ENCODE measurements at places on chromosomes 2 and 18.

- DNase-seq, result no peak
Measured at GRCh38 chr2:183248866-183249567, 124.8 kb downstream of the NUP35 start.

DNA sequence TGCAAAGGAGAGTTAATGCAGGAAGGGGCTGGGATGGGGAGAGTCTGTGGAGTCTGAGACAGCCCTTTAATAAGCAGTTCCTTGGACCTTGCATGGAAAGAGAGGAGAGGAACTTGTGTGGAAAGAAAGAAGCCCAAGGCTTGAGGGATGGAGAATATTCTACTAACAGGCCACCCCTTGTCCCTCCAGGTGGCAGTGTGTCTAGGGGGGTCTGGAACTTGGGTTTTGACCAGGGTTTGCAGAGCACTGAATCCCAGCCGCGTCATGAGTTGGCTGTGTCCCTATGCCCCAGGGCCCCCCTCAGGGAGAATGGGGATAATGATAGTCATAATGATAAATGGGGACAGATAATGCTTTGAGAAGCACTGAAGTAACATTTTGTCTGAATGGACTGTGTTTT is 15.0 kb downstream of the TCF7L1 start:
- no peak for DNase-seq

GRCh38 chr2:163133602-163134001 is 295.0 kb upstream of the KCNH7 start:
- no peak for DNase-seq

DNA sequence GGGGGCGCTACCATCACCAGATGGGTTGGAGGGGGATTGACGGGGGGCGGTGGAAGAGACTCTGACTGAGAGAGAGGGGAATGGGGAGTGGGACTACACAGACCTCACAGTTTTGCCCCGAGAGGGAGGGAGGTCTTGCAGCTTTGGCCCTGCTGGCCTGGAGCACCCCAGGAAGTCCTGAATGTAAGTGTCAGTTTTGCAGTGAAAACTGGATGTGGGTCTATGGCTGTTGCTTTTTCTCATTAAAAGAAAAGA is 2.4 kb downstream of the TCF7L1 start:
- no peak for DNase-seq

GRCh38 chr2:231343006-231343710 is 52.4 kb upstream of the B3GNT7 start:
- no peak for DNase-seq

DNA sequence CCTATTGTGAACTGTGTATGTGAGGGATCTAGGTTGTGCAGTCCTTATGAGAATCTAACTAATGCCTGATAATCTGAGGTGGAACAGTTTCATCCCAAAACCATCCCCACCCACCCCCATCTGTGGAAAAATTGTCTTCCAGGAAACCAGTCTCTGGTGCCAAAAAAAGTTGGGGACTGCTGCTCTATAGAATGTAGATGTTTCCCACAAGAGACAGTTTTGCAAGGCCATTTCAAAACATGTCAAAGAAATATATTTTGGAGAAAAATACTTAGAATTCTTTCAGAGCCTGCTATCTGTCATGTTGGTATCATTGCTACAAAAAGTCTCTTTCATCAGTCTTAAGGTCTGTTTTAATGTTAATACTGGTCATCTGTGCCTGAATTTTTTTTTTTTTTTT is 4.1 kb upstream of the SLC39A10 start:
- no peak for DNase-seq

- DNase-seq, result no peak
Measured at GRCh38 chr18:10497206-10497749, 28.5 kb upstream of the NAPG start.

- DNase-seq, result no peak
Measured at GRCh38 chr18:70663141-70663540, 374.3 kb downstream of the SOCS6 start.

DNA sequence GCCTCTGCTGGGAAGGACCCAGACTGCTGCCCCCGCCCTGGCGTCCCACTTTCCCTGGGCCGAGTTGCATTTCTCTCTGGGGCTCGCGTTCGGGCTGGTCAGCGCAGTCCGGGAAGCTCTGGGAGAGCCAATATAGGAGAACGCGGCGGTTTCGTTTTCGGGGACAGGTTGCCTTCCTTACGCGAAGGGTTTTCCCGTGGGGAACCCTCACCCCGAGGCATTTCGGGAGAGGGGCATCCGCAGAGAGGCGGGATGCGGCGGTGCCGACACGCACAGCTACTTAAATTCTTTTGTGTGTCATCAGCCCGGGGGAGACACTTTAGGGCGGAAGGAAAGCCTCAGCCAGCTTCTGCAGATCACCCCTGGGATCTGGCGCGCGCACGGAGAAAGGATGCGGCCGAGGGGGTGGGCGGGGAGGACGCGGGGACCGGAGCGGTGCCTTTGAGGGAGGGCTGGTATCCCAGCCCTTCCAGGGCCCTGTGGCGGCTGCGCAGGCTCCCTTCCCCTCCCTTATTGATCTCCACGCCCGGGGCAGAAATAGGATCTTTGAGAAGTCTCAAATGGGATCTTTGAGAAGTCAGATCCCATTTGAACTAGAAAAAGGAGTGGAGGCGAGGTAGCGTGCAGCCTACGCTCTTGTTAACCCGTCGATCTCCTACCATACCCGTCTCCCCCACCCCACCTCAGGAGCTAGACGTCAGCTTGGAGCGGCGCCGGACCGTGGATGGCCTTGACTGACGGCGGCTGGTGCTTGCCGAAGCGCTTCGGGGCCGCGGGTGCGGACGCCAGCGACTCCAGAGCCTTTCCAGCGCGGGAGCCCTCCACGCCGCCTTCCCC is 1.2 kb downstream of the GATA6 start:
- DNase-seq, result no peak

DNA sequence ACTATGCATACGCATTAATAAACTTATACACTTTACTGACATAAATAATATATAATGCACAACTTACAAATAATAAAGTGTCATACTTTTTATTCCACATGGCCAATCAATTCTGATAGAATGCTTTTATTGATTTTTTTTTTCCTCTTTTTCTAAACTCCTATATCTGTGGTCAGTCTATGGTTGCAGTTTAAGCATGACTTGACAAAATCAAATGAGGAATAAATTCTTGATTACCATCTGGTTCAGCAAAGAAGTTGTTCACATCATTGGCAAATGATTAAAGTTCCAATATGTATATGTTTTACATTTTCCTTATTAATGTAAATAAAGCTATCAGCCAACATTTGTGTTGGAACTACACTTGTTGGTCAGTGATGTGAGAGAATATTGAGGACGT is 83.5 kb downstream of the EML6 start:
- no peak for DNase-seq

- DNase-seq, result no peak
Measured at GRCh38 chr18:78798402-78799175, 181.0 kb upstream of the SALL3 start.

DNA sequence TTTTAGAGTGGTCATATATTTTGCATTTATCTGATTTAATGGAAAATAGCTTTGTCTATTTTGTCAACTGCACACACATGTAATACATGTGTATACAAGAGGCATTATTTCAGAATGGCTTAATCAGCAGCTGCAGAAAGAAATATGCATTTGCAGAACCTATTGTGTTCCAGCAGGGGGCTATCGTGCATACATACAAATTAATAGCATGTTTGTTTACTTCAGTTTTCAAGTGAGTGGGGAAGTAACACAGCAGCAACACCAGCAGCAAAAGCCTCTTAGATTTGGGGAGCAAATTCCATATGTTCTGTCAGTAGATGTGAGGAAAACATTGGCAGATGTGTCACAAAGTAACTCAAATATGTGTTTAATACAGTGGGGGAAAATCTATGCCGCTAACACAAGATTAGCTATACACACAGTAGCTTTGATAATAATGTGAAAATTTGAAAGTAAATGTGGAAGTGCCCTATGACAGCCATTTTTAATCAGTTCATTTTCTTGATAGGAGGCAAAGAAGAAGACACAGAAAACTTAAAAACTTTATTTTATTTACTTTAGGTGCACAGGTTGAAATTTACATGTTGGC is 218.1 kb downstream of the WDR7 start:
- DNase-seq, result no peak

GRCh38 chr2:75560022-75560767 is 544 bp downstream of the EVA1A start:
- no peak for DNase-seq

GRCh38 chr2:135798762-135799161 is 38.2 kb downstream of the LCT start:
- DNase-seq, result no peak

GRCh38 chr2:120684289-120685065 is 51.2 kb upstream of the GLI2 start:
- no peak for DNase-seq

DNA sequence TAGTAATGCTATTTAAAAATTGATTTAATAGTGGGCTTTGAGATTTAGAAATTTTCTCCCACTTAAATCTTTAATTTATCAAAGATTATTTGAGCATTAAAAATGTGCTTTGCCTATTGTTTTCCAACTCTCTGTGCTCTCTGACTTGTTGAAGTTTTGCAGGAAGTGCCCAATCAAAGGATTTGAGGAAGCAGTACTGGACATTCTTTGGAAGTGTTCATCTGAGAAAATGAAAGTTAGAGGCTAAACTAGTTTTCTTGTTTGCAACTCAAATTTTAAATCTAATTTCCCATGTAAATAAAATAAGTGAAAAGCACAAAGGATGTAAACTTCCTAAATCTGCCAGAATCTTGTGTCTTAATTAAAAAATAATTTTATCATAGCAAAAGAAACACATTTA is 89.1 kb downstream of the CAMKMT start:
- no peak for DNase-seq

- DNase-seq, result no peak
Measured at GRCh38 chr2:23519334-23519651, 134.3 kb downstream of the KLHL29 start.

DNA sequence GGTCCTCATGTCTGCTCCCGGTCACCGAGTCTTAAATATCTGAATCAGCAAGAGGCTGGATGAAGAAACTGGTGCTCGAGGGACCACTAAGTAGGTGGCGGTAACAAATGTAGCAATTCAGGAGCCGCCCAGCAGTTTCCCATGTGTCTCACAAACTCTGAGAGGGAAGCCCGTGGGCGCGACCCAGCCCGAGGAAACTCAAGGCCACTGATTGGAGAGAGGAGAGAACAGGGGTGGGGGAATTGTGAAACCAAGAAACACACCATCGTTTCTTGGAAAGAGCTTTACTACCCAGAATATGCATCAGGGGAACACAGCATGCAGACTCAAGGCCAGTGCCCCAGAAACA is 10.8 kb downstream of the MLPH start:
- no peak for DNase-seq

GRCh38 chr2:96801005-96801785 is 14.9 kb upstream of the CNNM3 start:
- DNase-seq, result peak; percentile 33
